Activated CD4-positive, alpha-beta T cell treated with anti-CD3 and anti-CD28 coated beads, Interleukin-2, amount 50 U/mL, for 24 hours (primary cell): ENCODE measurements at places on chromosomes 5 and 9.

GRCh38 chr5:40812125-40812524 lies 14.0 kb upstream of the PRKAA1 start:
- DNase-seq: no peak

DNA sequence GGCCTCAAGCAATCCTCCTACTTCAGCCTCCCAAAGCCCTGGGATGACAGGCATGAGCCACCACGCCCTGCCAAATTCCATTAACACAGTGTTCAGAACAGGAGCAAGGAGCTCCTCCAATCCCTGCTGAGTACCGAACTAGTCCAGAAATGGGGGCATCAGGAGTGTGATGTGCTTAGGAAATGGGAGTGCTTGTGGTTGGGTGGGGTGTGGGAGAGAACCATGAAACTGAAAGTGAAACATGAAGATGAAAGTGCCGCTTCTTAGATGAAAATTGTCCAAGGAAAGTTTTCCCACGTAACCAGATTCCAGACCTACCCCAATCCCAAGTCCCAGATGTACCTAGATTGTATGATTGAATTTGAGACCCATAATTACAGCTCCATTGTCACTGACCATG lies 16.7 kb upstream of the ZNF131 start:
- no peak for DNase-seq

GRCh38 chr9:131410044-131410491 lies 16.2 kb downstream of the PRRC2B start:
- no peak for DNase-seq

GRCh38 chr9:79776581-79776980 lies 204.8 kb downstream of the TLE4 start:
- DNase-seq: no peak

DNA sequence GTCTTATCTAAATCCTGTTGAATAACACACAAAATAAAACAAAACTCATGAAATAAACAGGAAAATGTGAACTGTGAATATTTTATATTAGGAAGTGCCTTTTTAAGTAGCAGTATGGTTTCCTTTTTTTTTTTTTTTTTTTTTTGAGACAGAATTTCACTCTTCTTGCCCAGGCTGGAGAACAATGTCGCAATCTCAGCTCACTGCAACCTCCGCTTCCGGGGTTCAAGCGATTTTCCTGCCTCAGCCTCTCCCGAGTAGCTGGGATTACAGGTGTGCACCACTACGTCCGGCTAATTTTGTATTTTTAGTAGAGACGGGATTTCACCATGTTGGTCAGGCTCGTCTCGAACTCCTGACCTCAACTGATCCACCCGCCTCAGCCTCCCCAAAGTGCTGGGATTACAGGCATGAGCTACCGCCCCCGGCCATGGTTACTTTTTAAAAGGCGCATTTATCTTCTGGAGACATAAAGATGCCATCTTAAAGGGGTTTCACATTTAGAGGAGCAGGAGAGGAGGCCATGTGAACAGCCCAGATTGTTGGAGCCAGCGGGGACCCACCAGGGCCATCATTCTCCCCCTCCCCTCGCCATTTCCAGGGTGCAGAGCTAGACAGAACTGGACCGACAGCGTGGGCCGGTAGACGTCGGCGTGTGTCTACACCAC lies 64.1 kb downstream of the ROR2 start:
- DNase-seq: no peak

DNA sequence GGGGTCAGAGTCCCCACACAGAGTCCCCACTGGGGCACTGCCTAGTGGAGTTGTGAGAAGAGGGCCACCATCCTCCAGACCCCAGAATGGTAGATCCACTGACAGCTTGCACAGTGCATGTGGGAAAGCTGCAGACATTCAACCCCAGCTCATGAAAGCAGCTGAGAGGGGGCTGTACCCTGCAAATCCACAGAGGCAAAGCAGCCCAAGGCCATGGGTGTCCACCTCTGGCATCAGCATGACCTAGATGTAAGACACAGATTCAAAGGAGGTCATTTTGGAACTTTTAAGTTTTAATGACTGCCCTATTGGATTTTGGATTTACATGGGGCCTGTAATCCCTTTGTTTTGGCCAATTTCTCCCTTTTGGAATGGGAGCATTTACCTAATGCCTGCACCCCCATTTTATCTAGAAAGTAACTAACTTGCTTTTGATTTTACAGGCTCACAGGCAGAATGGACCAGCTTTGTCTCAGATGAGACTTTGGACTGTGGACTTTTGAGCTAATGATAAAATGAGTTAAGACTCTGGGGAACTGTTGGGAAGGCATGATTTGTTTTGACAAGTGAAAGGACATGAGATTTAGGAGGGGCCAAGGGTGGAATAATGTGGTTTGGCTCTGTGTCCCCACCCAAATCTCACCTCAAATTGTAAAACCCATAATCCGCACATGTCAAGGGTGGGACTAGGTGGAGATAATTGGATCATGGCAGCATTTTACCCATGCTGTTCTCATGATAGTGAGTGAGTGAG lies 56.3 kb upstream of the ITGA1 start:
- DNase-seq: no peak

DNA sequence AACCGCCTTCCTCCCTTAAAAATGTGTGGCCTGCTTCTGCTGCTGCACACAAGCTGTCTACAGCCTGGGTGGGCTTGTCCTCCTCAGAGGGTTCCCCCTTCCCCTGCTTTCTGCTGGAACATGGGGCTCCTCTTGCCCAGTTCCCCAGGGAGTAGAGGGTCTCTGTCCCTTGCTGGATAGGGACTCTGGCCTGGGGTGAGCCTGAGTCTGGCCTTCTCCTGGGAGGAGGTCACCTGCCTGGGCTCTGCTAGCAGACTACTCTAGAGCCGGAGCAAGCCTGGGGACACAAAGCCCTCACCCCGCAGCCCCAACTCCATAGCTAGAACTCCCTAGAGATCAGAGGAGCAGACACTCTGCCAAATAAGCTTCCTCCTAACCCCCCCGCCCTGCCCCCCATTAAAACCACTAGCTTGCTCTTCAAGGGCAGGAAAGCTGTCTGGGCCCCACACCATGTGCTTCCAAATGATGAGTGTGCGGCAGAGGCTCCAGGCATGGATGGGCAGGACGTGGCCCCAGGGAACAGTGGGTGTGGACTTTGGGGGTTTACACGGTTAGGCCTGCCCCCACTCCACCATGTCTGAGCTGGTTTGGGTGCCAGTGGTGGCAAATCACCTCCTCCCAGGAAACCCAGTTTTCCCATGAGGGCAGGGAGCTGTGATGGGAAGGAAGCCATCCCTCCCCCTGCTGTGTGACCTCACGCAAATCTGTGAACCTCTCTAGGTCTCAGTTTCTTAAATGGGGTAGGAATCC lies 10.0 kb downstream of the TCF7 start:
- no peak for DNase-seq

GRCh38 chr5:40276426-40277102 lies 403.2 kb upstream of the PTGER4 start:
- DNase-seq: no peak

DNA sequence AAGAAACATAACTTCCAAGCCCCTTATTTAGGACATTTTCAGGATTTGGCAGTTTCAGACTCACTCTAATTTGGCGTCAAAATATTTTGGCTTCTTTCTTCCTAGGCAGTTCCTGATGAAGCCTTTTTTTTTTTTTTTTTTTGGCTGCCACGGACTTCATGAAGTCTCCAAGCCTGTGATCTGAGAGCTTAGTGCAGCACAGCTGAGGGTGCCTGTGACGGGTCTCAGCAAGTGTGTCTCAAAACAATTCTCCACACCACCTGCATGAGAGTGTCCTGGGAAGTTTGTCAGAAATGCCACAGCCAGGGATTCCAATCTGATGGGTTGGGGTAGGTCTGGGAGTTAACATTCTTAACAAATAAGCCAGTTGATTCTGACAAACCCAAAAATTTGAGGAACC lies 6.0 kb upstream of the ESM1 start:
- DNase-seq: no peak

DNA sequence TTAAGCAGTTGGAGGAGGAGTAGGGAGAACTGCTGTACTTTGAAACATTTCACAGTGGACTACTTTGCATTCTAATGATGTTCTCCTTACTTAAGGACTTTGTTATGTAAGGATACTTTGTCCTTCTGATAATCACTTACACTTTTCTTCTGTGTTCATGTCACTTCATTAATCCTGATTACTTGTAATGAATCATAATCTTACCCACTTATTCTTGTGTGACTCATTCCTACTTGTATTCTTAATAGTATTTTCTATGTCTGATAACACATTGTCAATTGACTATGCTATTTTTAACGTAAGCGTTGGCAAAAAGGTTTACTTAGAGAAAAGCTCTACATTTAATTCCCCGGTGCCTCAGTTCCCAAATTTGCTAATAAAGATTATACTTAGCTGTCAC lies 63.8 kb downstream of the GHR start:
- DNase-seq: no peak

- DNase-seq: no peak
Observed at GRCh38 chr5:168648016-168648415, 68.8 kb upstream of the PANK3 start.

DNA sequence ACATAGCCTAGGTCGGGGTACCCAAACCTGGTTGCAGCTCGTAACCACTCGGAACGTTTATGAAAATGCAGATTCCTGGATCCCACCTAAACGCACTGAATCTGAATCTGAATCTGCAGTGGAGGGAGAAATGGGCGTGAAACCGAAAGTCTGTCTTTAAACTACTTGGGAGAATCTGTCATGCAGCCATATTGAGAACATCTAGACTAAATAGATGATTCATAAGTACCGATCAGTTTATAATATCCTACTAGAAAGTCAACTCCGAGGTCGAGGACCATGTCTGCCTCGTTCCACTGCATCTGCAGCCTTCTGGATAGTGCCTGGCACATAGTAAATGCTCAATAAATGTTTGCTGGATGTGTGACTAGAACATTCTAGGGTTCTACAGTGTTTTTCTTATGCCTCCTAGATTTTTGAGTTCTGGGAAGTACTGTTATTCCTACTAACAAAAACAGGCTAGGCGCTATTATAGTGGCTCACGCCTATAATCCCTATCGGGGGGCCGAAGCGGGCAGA lies 632 bp downstream of the COQ4 start:
- no peak for DNase-seq

- DNase-seq: no peak
Observed at GRCh38 chr5:60495644-60496520, 204.1 kb downstream of the DEPDC1B start.

DNA sequence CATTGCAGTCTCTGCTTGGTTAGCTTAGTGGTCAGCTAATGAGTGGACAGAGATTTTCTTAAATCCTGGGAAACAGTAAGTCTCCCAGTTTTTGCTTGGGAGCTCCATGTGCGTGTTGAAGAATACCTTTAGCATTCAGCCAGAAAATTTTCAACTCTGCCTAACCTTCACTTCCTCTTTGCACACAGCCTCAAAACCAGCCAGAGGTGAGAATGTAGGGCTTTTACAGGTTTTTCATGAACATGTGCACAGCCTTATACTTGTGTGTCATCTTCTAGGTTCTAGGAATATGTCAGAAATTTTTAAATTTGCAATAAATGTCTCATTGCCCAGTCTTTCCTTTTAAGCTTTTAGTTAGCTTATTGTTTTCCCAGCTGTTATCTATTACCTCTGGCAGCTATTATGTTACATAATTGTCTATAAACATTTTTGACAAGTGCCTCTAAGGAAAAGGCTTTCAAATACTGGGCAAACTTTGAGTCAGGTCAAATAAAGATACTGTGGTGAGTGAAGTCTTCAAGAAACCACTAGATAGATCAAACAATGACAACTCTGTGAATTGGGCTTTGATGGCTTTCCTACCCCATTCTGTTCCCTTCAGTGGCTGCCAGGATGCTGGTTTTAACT lies 12.7 kb downstream of the ADGRV1 start:
- DNase-seq: no peak

- no peak for DNase-seq
Observed at GRCh38 chr5:17727098-17727497, 92.8 kb downstream of the TAF11L14 start.

- DNase-seq: no peak
Observed at GRCh38 chr5:43312076-43312661, 1.0 kb downstream of the HMGCS1 start.

- DNase-seq: no peak
Observed at GRCh38 chr5:95725071-95725820, 5.9 kb upstream of the RHOBTB3 start.

- DNase-seq: no peak
Observed at GRCh38 chr9:128771094-128771721, 519 bp downstream of the ZER1 start.

- no peak for DNase-seq
Observed at GRCh38 chr5:167309941-167310517, 981.4 kb upstream of the WWC1 start.

DNA sequence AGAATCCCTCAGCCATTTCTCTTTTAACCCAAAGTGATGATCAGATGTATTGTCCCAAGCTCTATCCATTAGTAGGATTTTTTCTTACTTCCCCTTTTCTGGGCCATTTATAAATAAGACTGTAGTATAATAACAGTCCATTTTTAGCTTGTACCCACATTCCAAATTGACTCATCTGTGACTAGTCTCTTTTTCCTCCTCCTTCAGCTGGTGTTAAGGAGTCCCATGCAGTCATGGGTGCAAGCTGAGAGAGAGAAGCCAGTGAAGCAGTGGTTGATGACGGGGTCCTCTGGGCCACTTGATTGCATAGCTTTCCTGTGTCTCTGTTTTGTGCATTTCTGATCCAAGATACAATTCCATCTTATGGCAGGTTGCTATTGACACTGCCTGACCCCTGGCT lies 476.0 kb upstream of the CD180 start:
- no peak for DNase-seq

DNA sequence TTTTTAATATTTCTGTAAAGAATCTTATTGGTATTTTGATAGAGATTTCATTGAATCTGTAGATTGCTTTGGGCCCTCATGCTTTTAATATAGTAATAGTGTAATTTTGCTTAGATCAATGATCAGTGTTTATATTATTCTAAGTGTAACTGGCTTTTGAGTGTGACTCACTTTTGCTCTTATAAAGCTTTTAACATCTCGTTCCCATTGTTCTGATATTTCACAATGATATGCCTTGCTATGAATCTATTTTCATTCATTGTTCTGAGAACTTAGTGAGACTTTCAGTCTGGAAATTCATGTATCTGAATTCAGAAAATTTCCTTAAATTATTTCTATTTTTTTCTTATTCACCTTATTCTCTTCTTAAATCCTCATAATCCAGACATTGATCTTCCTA lies 13.5 kb upstream of the MAMDC2 start:
- DNase-seq: no peak

GRCh38 chr5:84354101-84354500 lies 30.6 kb downstream of the EDIL3 start:
- no peak for DNase-seq
